ENCODE measurements at places on chromosomes 2 and 18.
A peak's percentile ranks its signal among the peaks of the same experiment; 100 is the strongest.

GRCh38 chr2:120455390-120455789 is 109.5 kb downstream of the INHBB start:
- no peak for DNase-seq

GRCh38 chr18:5596585-5596984 is 52.8 kb upstream of the EPB41L3 start:
- DNase-seq = no peak

GRCh38 chr2:85319796-85320195 is 8.0 kb downstream of the TGOLN2 start:
- no peak for DNase-seq

GRCh38 chr2:60529785-60530627 is 23.4 kb downstream of the BCL11A start:
- no peak for DNase-seq

DNA sequence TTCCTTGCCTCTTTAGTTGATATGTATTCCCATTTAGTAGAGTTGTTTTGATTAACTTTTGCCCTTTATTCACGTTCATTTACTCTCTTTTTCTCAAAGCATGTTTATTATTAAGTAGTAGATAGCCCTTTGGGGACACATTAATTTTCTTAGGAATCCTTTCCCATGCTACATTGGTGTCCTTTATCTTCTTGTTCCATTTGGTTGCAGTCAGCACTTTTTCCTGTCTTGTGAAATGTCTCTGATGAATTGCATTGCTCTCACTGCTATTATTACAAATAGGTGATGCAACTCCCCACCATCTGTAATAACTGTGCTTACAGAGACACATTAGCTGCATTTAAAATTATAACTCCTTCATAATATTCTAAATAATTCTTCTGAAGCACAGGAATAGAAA is 428.5 kb upstream of the CNTNAP5 start:
- DNase-seq = no peak

DNA sequence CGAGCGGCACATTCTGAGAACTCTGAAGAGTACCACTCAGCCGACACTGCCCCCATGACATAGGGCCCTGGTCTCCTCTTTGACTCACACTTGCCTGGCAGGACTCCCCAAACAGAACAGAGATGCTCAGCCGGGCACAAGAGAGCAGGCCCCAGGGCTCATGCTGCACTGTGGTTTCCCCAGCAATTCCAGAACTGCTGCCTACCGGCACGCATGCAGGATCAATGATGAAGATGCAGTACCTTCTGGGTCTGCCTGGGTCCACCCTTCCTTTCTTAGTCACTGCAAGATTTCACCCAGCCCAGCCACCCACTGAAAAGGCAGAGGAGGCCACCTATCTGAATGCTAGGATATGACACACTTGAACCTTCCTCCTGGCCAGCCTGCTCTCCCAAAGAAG is 49.4 kb downstream of the BCL11A start:
- no peak for DNase-seq

DNA sequence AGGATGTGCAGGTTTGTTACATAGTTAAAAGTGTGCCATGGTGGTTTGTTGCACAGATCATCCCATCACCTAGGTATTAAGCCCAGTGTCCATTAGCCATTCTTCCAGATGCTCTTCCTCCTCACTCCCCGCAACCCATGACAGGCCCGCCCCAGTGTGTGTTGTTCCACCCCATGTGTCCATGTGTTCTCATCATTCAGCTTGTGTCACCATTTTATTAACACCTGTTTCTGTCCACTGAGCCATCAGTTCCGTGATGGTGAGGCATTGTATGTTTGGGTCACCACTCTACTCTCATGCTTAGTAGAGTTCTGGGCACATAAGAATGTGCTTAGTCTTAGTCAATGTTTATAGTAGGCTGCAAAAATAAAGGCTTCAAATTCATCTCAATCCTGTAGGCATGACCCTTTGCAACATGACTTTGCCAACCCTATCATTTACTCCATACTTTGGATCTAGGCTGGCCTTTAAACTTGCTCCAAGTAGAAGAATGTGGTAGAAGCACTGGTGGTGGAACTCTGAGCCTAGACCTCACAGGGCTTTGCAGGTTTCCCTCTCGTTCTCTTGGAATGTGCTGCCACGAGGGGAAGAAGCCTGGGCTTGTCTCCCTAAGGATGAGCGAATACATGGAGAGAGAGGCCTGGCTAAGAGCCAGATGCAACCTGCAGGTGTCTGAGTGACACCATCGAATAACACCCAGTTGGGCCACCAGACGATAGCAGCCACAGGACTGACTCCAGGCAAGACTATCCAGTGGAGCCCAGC is 161.5 kb downstream of the NAPG start:
- DNase-seq = no peak

- DNase-seq = no peak
Observed at GRCh38 chr18:31516437-31516836, 18.5 kb downstream of the DSG2 start.

- DNase-seq = no peak
Observed at GRCh38 chr2:8858264-8858663, 20.9 kb upstream of the KIDINS220 start.

DNA sequence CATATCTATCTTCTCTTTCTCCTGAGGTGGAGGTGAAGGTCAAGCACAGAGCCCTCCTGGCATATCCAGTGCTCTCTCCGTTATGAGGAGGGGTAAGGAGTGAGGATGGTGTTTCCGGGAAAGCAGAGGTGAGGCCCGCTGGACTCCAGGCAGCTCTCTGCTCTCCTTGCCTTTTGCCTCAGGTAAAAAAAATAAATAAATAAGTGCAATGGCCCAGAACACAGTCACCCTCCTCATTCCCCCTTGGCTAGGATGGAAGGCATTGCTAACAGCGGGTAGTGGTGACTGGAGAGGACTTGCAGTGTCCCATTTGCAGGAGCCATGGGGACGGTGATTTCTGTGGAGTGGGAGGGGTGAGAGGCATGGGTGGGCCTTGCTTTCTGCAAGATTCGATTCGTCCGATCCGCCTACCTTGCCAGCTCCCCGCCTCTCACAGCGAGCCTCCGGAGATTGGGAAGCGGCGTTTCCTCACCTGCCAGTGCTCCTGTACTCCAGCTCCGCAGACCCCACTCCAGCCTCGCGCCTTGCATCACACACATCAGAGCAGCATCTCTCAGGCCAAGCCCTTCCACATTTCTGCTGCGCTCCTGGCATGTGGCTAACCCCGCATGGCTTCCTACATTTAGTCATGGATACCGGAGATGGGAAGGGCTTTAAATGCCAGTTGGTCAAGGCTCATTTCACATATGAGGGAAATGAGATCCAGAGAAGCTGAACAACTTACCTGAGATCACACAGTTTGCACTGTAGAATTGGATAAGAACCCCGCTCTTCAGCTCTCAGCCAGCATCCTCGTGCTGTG is 155.2 kb downstream of the VAPA start:
- no peak for DNase-seq

- no peak for DNase-seq
Observed at GRCh38 chr2:135586148-135586547, 54.9 kb downstream of the R3HDM1 start.

GRCh38 chr2:437756-438393 is 150.0 kb upstream of the ALKAL2 start:
- DNase-seq = no peak

DNA sequence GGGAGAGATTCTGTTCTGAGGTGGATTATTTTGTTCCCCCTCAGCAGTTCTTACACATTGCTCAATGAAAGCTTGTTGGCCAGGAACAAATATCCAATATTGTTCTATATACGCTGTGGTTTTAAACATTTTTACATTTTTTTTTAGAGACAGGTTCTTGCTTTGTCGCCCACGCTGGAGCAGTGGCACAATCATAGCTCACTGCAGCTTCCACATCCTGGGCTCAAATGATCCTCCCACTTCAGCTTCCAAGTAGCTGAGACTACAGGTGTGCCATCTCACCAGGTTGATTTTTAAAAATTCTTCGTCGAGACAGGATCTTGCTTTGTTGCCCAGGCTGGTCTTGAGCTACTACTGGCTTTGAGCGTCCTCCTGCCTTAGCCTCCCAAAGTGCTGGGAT is 58.9 kb upstream of the KIF5C start:
- DNase-seq = no peak

GRCh38 chr2:149885468-149885867 is 297.9 kb upstream of the MMADHC start:
- no peak for DNase-seq

- no peak for DNase-seq
Observed at GRCh38 chr2:212732860-212733259, 194.3 kb upstream of the ERBB4 start.

DNA sequence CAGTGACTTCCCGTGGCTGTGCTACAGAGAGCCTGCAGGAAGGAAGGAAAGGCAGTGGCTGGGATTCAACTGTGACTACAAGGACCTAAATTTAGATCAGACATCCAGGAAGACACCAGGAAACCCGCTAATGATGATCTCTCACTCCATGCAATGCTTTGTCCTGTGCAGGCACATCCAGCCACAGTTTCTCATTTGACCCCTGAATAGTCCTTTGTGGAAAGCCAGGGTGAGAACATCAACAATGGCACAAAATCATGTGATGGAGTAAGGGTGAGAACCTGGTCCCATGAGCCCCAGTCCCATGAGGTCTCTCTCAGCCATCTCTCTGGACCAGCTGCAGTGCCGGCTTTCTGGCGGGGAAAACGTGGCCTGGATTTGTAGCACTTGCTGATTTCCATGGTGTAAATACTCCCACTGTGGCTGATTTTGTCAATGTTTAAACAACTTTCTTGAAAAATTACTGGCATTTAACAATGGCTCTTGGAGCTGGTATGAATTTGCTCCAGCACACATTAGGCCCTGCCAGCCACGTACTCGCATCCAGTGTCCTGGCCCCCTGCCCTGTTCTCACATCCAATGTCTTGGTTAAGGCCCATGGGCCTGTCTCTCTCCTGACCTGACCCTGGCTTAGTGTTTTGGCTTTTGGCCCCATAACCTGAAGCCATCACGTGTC is 159.0 kb upstream of the HAAO start:
- DNase-seq = peak; percentile 64

- no peak for DNase-seq
Observed at GRCh38 chr2:185567940-185568339, 170.7 kb upstream of the FSIP2 start.

GRCh38 chr18:72181241-72181764 is 362.8 kb downstream of the CBLN2 start:
- no peak for DNase-seq

DNA sequence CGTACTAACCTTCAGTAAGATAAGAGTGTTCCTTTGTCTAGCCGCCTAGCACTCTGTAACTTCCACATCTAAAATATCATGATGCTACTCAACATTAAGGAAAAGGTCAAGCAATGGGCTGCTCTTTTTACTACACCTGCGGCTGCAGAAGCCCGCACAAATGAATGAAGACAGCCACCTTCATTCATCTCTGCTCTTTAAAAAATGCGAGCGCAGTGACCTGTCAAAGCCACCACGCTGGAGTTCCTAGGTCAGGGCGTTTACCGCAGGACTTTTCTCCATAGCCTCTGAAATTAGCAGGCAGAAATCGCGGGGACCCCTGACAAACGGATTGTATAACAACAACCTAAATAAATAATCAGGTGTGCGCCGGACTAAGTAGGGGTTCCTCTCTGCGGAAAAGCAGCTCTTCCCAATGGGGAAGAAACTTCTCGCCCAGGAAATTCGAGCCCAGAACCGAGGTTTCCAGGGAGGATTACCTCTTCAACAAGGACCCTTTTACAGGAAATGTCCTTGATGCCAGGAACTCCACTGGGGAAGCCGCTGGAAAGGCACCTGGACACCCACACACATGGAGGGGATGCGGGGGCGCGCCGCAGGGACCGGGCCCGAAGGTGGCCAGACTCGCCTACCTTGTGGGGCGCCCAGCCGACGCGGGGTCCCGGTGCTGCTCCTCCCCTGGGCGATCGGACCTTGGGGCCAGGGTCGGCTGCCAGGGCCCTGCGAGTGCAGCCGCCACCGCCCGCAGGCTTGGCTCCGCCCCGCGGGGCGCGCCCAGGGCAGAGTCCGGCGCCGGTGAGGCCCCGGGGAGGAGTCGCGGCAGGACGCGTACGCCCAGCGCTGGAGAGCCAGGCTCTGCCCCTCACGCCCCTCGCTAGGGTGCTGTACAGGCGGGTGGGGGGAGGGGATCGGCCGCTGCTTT is at the start of gene CCDC68:
Gene CCDC68, minus strand, starts transcription at position 758 of the 922 bp plus-strand sequence. CDS start 16,670 bp downstream, outside the sequence.
- DNase-seq = peak; percentile 45

DNA sequence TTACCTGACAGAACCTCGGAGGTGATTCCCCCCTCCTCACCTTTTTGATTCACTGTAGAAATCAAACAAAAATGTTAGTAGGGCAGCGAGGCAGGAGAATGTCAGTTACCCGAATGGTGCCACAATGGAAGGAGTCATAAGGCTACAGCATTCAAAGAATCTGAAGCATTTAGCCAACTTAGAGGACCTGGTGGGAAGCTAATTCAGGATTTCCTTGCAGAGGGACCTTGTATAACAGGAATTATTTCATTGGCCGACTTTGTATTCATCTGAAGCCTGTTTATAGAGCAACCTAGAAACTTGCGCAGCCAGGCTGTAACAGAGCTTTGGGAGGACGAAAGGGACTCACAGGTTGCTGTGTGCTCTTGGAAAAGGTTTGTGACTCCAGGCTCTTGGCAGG is 129.1 kb upstream of the MMADHC start:
- DNase-seq = no peak

DNA sequence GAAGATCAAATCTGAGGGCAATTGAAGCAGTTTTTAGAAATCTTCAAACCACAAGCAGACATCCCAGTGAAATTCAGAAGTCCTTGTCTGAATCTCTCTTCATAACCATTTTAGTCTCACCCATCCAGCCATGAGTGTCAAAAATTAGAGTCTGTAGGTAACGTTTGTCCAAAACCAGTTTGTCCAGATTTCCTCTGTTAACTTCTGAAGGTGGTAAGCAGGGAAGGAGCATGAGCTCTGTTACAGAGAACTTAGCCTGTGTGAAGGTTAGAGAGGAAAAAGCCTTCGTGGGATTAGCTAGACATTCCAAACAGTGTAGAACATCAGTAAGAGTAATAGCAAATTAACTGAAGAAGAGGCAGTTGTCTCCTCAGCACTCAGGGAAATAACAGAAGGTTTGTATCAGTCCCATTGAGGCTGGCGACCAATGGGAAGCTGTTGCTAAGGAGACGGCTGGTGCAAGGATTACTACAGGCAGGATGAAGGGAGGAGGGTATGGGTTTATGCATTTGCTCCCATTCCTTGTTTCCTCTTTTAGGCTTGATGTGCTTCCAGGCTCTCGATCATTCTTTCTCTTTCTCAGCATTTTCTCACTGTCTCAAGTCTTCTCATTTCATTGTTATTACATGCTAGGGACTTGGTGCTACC is 8.7 kb upstream of the GPR155 start:
- DNase-seq = no peak

DNA sequence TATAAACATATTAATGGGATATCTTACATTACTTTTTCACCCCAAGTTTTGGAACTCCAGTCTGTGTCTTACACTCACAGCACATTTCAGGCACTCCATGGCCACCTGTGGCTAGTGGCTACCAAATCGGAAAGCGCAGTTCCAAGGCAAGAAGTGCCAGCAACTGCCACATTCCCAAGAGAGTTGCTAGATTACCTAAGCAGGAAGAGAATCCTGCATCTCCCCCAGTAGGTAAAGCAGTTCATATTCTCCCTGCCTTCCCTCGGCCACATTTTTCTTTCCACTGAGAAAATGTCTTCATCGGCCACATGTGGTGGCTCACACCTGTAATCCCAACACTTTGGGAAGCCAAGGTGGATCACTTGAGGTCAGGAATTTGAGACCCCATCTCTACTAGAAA is 62.8 kb downstream of the MEX3C start:
- no peak for DNase-seq

GRCh38 chr2:190999949-191000665 is 13.9 kb downstream of the STAT1 start:
- DNase-seq = no peak

- no peak for DNase-seq
Observed at GRCh38 chr2:7860693-7861092, 821.2 kb upstream of the ID2 start.

Measured in heart right ventricle (tissue), 16 donors.